ENCODE measurements at places on chromosomes 2 and 18.
A peak's percentile ranks its signal among the peaks of the same experiment; 100 is the strongest.

DNA sequence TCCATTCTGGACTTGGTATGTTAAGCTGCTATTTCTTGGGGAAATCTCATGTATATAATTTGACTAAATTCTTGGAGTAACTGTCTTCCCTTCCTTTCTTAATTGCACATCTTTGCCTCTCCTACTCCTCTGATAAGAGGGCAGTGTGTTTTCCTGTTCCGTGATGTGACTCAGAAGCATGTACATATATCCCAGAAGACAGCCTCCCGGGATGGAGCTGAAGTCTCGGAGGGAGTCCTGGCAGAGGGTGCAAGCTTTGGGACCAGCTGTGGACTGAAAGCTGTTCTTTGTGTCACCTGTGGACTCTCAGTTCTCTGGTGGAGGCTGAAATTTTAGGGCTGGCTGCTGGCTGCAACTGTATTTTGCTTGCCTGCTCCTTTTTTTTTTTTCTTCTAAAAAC, 54.7 kb upstream of the MGAT5 start:
- DNase-seq = no peak

DNA sequence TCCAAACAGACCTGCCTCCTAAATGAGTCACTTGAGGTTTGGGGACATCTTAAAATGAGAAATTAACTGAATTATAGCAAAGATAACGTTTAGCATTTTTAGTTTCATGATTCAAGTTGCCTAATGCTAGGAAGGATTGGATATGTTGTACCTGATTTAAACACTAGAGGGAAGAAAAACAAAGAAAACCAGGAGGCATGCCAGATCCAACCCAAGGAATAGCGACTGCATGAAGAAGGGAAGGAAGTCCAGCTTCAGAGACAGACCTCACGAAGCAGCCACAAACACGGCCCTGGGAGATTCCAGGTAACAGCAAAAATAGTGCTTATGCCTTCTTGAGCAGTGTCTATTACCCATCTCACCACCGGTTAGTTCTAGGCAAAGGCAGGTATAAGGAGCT, 499.9 kb upstream of the SPHKAP start:
- DNase-seq = peak; percentile 5

- no peak for DNase-seq
Measured at GRCh38 chr2:238955648-238956531, 108.0 kb downstream of the TWIST2 start.

- DNase-seq = peak; percentile 5
Measured at GRCh38 chr2:32947484-32948143, 861 bp downstream of the LTBP1 start.

GRCh38 chr18:73948497-73948896, 199.1 kb downstream of the FBXO15 start:
- no peak for DNase-seq

- no peak for DNase-seq
Measured at GRCh38 chr2:107336526-107336925, 450.6 kb upstream of the ST6GAL2 start.

- DNase-seq = peak; percentile 27
Measured at GRCh38 chr2:187499941-187500532, 52.0 kb upstream of the CALCRL start.

DNA sequence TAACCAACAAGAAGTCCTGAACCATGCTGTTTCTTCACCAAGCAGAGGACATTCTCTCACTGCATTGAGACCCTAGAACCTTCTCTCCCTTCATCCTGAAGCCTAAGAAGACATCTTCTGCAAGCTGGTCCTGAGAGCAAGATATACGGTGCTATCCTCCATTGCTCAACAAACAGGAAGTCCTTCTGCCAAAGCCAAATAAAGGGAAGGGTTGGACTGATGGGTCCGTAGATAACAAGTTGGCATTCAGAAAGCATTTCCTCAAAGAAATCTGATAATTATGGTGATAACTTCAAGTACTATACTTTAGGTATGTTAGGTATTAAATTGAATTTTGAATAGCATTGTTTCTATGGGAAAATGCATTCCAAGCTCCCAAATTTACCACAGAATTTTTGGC, 23.3 kb downstream of the GRB14 start:
- DNase-seq = no peak
